ENCODE measurements at places on chromosomes 2 and 18.

GRCh38 chr2:201966691-201967438, 66.8 kb upstream of the FZD7 start:
- no peak for DNase-seq

DNA sequence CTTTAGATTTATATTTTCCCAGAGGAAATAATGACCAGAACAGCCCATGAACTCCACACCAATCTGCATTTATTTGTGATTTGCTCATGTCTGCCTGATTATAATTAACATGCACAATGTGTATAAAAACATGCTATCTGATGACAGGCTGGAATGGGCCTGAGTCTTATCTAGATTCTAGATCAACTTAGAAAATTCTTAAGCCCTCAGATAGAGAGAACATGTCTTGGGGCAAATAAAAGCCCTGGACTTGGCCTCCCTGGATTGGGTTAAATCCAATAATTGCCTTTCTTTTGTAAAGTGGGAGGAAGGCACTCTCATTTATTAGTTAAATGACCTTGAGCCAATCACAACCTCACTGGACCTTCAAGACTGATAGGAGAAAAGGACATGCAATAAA, 61.8 kb downstream of the EVA1A start:
- DNase-seq: no peak

GRCh38 chr2:177612659-177613058, 220.1 kb downstream of the AGPS start:
- no peak for DNase-seq

GRCh38 chr2:219954331-219954730, 326.9 kb downstream of the SLC4A3 start:
- DNase-seq: no peak

- no peak for DNase-seq
These were observed 19.8 kb downstream of the MYL12B start for GRCh38 chr18:3281456-3282400.

DNA sequence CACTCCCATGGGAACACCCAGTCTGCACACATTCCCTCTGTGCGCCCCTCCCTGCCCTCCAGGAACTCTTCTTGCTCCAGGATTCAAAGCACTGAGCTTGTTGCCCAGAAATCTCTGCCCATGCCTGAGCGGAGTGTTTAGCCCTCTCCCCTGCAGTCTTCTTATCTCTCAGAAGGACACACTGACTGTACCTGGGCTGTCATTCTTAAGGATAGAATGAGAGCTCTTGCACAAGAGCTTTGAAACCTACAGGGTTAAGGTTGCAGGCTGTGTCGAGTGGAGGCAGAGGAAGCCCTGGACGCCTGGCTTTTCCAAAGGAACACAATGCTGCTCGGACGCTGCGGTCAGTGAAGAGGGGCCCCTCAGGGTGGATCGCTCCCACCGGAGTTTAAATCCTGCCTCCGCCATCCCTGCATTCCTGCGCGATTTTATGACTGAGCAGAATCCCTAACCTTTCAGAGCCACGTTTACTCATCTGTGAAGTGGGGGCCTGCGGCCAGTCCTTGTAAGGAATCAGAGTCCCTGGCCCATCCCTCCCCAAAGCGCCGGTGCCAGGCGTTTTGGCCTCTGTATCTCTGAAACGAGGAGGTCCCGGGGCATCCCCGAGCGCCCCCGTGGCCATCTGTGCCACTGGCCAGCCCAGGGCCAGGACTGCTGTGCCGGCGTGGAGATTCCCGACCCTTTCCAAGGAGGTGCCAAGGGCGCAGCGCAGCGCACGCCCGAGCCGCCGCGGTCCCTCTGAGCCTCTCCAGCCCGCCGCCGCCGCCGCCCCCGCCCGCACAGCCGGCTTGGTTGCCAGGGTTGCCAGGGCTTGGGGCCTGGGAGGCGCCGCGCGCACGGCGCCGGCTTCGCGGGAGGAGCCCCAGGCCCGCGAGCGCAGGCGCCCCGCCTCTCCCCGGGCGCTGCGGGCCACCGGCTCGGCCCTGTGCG, 58.9 kb downstream of the FAM168B start:
- DNase-seq: no peak

DNA sequence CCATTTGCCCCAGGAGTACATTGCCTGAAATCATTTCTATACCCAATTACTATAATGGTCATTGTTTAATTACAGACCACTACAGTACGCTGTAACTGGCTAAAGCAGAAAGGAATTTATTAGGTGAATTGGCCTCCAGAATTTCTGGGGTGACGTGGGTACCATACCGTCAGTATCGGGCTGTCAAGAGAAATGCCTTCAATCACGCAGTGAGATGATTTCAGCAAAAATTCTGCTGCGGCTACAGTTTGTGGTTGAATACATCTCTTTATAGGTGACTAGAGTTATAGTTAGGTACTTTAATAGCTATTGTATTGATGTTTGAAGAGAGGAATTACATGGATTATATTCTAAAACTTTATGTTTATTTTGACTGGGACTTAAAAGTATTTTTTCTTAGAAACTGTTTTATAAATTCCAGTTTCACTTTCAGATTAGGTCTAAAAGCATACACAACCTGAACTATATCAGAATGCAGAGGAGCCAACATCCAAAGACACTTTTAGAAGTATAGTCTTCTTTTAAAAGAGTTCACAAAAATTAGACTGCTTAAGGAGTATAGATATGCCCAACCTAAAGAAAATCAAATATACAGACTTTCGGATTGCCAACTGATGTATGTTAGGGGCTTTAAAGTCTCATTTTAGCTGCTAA, 128.4 kb downstream of the TTC27 start:
- DNase-seq: peak; percentile 9

- DNase-seq: no peak
These were observed 7.3 kb downstream of the WIPF1 start for GRCh38 chr2:174590346-174590745.

GRCh38 chr2:159026170-159026569, 57.7 kb downstream of the TANC1 start:
- no peak for DNase-seq

GRCh38 chr2:30359644-30360167, 87.3 kb upstream of the LCLAT1 start:
- no peak for DNase-seq

- no peak for DNase-seq
These were observed 73.3 kb downstream of the NDUFA10 start for GRCh38 chr2:239951825-239952224.

DNA sequence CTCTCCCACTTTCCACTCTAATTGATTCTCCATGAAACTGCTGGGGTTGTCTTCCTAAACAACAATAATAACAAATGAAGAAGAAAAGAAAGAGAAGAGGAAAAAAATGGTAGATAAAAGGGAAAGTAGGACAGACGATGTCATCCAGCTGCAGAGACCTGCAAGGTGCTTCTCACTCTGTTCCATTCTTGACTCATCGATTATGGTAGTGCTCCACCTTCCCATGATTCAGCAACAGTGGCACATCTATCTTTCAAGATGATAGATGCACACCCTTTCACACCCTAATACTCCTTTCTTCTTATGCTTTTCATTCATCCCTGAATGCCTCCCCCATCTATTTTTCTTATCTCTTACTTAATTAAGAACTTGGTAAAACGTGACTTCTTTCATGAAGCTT, 610.2 kb downstream of the NR4A2 start:
- DNase-seq: no peak

DNA sequence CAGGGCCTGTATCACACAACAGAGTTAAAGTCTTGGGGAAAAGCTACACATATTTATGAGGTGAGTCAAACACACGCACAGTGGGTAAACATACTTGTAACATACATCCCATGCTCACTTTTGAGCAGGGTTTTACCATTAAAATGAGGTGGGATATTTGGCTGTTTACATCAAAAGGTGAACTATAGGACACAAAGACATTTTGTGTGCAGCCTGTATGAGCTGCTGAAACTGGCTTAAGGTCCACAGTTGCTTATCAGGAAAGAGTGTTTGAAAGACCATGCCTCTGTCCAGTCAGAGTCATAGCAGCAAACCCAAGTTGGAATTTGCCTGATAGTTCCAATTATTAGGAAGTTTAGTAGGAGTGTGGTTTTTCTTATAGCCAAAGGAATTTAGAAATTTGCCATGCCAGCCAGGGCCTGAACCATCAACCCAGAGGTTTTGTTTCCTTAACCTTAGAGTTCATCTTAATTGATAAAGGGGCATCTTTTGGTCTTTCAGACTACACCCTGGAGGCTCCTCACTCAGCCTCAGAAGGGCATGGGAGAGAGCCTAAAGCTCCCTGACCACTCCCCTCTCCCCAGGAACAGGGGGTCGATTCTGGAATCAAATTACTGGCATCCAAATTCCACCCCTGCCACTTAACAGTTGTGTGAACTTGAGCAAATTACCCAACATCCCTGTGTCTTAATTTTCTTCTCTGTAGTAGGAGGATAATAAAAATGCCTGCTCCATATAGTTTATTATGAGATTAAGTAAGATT, 29.9 kb upstream of the L3MBTL4 start:
- no peak for DNase-seq

- peak; percentile 17 for DNase-seq
These were observed 1.2 kb downstream of the ATG9A start for GRCh38 chr2:219228041-219228910.

- no peak for DNase-seq
These were observed 464.2 kb downstream of the CCDC85A start for GRCh38 chr2:56647997-56648396.

DNA sequence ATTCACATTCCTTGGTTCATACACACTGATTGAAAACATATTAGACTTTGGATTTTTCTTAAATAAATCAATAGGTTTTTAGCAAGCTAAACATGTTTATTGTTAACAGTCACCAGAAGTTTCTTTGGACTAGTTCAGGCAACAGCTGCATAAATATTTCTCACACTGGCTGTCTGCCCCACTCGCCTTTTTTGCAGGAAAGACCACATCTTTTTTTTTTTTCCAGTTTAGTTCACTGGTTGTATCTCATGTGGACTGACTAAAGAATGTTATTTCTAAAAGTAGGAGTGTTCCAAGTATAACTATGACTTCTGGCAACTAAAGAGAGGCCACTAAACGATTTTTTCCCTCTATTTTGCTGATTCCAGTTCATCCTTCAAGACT, 31.1 kb downstream of the SLC40A1 start:
- no peak for DNase-seq

- no peak for DNase-seq
These were observed 39.4 kb downstream of the AAK1 start for GRCh38 chr2:69604026-69604678.

DNA sequence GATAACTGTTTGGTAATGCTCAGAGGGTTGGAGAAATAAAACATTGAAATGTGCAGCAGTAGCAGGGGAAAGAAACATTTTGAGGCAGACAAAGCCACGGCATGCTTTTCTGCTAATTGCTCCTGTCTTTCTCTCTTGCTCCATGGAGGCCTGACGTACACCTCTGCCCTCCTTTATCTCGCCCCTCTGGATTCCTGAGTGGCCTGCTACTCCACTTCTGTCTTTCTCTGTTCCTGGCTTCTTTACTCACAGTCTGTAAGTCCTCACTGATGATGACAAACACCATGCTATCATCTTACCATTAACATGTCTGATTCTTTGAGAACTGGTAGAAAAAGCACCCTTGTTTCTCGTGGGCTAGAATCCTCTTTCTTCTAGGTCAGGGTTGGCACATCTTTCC, 392.9 kb downstream of the MEIS1 start:
- no peak for DNase-seq

GRCh38 chr2:222355860-222356259, 57.1 kb upstream of the PAX3 start:
- DNase-seq: no peak

GRCh38 chr2:88161446-88162244, 8.5 kb upstream of the THNSL2 start:
- no peak for DNase-seq
